ENCODE measurements at places on chromosomes 11 and 22.

GRCh38 chr11:32333320-32333991 is 101.9 kb downstream of the WT1 start:
- DNase-seq = no peak

DNA sequence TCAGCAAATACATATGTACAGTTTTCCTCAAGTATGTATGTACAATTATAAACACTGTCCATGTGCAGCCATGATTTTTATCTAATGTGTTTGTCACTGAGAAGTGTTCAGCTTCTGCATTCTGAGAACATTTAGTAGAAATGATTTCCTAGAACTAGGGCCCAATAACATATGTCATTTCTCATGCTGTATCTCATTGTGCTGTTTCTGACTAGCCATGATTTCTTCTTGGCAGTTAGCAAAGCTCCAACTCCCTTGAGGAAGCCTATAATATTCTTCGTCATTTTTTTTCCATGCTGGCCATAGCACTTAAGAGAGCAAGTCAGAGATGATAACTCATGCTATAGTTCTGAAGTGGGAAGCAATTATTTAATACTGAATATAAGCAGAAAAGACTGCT is 187.8 kb downstream of the DDX10 start:
- DNase-seq = no peak

DNA sequence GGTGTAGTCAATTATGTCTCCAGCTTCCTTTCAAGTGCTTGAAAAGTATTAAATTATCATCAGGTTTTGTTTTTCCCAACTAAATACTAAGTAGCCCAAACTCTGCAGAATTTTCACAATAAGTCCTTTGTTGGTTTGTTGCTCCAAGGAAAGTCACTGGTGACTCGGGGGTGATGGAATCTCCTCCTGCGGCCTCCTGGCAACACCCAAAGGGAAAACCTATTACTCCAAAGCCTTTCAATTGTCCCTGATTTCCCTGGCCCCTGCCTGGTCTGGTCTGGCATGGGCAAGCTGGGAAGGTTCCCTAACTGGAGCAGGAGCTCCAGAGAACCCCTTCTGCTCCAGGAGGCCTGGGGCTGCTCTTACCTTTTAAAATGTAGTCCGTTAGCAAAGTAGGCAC is 47.9 kb downstream of the FEZ1 start:
- no peak for DNase-seq

GRCh38 chr11:48029681-48030290 is 49.4 kb downstream of the PTPRJ start:
- no peak for DNase-seq

GRCh38 chr11:22808571-22809197 is 20.9 kb downstream of the SVIP start:
- DNase-seq = no peak

- no peak for DNase-seq
Observed at GRCh38 chr11:88383447-88383846, 45.9 kb upstream of the CTSC start.

- DNase-seq = no peak
Observed at GRCh38 chr22:37672206-37672919, 3.1 kb upstream of the LGALS1 start.

DNA sequence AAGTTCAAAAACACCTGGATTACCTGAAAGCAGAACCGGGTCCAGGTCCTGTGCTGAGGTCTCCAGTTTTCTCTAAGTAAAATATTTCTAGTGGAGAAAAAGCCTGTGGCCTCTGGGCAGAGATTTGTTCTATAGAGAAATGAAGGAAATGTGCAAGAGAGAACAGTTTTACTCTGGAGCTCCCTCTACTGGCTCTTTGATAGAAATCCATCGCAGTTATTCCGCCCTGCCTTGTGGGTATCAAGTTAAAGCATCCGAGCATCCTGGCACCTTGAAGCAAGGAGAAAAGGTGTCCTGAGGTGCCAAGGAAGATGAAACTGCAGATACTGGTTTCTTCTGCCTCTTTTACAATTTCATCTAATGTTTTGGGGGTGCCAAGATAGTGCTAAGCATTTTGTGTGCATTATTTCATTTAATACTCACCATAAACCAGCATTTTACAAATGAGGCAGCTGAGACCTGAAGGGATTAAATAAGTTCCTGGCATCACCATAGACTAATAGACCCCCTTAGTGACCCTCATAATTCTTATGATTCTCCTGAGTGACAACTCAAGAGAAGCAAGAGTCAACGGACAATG is 113.1 kb upstream of the HSD17B12 start:
- no peak for DNase-seq

GRCh38 chr11:100229086-100229485 is 458.0 kb upstream of the ARHGAP42 start:
- DNase-seq = no peak

DNA sequence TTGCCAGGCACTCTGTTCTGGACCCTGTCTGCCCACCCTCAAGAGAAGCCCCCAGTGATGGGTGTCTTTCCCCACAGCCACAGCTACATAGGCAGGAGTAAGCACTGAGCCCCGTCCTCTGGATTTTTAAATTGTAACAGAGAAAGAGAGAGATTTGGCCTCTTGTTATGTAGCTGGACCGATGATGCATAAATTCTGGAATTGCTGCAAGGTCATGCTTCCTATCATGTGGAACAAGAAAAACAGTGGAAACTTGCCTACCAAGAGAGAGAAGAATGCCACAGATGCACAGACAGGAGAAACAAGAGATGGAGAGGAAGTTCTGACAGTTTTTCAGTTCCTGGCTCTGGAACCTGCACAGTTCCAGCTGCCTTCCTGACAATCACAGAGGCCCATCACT is 150.2 kb downstream of the ETS1 start:
- DNase-seq = no peak

GRCh38 chr22:32623943-32624342 is 149.3 kb downstream of the FBXO7 start:
- DNase-seq = no peak

DNA sequence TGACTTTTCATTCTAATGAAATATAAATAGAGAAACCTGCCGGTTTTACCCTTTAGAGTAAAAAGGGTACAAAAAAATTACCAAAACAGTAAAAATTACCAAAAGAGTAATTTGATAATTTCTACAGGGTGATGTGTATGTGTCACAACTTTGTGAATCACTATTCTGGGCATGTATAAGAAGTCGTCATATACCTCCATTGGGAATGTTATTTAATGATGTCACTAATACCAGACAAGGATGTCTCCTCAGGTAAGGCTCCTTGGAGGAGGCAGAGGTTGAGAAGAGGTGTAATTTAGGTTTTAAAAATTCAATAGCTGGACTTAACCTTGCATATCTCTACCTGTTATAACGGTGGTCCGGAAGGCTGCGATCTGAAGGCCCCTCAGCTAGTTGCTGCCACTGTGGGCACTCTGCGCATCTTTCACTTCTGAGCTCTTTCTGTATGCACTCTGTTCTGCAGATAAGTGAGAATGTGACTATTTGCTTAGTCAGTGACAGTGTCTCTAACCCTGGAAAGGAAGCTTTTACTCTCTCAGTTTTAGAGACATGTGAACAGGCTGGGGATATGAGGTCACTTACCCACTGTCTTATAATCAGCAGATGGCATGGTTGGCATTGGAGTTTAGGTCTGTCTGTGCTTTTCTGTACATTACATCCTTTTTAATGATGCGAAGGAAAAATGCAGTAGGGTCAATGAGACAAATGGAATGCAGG is 987 bp upstream of the NCR3LG1 start:
- no peak for DNase-seq

DNA sequence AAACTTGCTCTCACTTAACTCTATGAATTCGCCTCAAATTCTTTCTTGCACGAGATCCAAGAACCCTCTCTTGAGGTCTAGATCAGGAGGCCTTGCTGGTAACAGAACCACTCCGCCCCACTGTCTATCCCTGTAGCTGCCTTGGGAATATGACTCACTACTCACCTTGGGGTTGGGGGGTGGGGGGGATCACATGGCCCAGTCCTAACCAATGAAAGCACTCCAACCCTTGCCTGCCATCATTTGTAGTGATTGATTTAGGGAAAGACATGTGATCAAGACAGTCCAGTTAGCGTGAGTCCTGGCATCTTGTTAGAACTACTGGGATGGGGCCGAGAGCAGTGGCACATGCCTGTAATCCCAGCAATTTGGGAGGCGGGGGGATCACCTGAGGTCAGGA is 4.8 kb upstream of the MRTFA start:
- no peak for DNase-seq
